ENCODE measurements at places on chromosomes 1 and 21.

DNA sequence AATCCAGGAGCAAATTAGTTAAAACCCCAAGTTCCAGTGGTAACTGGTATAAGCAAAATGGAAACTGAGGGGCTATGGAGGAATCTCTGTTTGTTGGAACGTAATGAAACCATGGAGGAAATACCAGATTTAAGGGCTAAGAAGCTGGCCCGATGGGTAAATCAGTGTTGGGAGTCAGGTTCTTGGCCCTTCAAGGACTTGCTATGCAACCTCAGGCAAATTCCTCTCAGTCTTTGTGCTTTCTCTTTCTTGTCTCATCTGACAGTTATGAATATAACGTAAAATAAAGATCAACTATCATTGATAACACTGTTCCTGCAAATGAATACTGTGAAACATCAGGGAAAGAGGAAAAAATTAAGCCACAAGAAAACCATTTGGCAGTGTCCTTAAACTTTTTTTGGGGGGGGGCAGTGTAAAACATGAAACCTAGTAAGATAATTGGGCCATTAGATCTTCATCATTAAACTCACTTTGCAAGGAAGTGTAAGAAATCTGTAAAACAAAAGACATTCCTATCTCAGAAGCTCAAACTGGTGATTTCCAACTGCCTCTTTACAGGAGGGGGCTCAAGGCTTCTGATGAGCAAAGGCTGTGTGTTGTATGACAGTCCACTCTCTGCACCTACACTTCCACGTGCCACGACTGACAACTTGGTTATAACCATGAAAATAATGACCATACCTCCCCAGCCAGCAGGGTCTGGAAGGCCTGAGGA is 47.6 kb downstream of the LHX4 start:
- no peak overlapping the region for H3K4me3 ChIP-seq
- peaks cover 4% of the 10 kb centered on the region for H3K27me3 ChIP-seq
- H3K36me3 ChIP-seq = peaks cover 66% of the 10 kb centered on the region
- H3K4me1 ChIP-seq = peaks cover 6% of the 10 kb centered on the region
- no peak overlapping the region for H3K27ac ChIP-seq

DNA sequence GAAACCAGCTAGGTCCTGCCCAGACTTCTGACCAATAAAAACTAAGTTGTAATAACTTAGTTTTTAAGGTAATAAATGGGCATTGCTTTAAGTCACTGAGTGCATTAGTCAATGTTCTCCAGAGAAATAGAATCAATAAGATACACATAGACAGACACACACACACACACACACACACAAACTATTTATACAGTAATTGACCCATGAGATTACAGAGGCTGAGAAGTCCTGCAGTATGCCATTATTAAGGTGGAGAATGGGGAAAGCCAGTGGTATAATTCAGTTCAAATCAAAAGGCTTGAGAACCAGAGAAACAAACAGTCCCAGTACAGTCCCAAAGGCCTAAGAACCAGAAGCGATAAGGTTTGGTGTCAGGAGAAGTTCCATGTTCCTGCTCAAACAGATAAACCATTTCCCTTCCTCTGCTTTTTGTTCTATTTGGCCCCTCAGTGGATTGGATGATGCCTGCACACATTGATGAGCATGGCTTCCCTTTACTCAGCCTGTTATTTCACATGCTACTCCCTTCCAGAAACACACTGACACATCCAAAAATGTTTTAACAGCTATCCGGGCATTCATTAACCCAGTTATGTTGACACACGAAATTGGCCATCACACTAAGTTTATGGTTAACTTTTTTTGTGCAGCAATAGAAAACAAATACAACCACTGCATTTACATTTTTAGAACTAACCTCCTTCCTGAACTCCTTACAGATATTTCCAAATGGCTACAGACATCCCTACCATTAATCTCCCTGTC is 828.2 kb upstream of the NCAM2 start:
- no peaks in the 10 kb centered on the region for H3K27me3 ChIP-seq
- no peaks in the 10 kb centered on the region for H3K4me1 ChIP-seq
- no peak overlapping the region for H3K4me3 ChIP-seq
- DNase-seq = no peak
- H3K27ac ChIP-seq = no peak overlapping the region

GRCh38 chr1:31818206-31818605 is 2.4 kb upstream of the SPOCD1 start:
- H3K36me3 ChIP-seq = no peaks in the 10 kb centered on the region
- peaks cover 4% of the 10 kb centered on the region for H3K27me3 ChIP-seq
- no peak overlapping the region for H3K4me3 ChIP-seq
- H3K4me1 ChIP-seq = peaks cover 5% of the 10 kb centered on the region
- no peak for DNase-seq

DNA sequence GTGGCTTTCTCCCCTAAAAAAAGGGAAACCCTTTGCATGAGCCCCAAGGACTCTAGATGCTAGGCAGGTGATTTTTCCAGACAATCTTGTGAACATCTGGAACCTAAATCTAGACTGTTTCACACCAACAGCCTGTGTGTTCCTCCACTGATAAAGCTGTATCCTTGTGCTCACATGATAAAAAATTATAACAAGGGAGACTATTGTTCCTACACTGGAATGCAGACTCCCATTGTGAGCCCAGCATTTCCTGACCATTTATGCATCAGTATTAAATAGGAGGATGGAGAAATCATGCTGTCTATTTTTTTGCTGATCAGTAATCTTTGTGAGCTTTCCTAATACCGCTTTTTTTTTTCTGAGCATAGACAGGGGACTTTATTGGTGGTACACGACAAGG is 52.5 kb downstream of the ZNF697 start:
- no peak overlapping the region for H3K27ac ChIP-seq
- H3K4me1 ChIP-seq = no peaks in the 10 kb centered on the region
- H3K36me3 ChIP-seq = no peaks in the 10 kb centered on the region
- H3K27me3 ChIP-seq = peaks cover 3% of the 10 kb centered on the region
- no peak overlapping the region for H3K4me3 ChIP-seq
- no peak for DNase-seq
